Activated T-cell treated with anti-CD3 and anti-CD28 coated beads for 4 hours (primary cell): ENCODE measurements at places on chromosomes 16 and 17.

- no peak for DNase-seq
These were observed 617.0 kb upstream of the CDH5 start for GRCh38 chr16:65749506-65749905.

GRCh38 chr16:396605-397004, 394 bp upstream of the NME4 start:
- DNase-seq: no peak

DNA sequence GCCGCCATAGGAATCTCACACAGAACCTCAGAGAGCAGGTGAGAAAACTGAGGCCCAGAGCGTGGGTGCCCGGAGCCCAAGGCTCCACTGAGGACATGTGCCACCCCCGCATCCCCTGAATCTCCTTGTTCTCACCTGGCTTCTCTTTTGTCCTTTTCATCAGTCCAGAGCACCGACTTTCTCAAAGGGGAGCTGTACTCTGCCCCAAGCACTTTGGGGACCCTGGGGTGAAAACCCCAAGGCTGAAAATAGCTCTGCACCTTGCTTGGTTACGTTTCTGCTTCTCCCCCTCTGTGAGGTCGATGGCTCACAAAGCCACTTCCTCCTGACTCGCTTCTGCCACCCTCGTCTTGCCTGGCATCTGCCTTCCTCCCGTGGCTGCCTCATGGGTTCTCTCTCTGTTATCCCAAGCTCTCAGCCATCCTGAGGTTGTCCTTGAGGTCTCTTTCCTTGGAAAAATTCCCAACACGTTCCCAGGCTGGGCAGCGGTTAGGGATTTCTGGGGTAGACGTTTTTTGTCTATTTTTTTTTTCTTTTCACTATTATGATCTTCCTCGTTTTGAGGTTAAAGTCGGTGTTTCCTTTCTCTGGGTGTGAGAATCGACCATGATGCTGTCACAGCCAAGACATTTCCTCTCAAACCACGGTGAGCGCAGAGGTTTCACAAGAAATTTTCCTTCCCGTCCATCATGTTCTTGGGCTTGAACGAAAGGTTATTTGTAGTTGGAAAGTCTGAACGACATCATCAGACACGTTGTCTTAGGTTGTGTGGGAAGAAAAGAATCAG, 37.2 kb downstream of the IRF8 start:
- DNase-seq: peak; percentile 63

GRCh38 chr16:89266521-89267134, 49.1 kb downstream of the ZNF778 start:
- DNase-seq: no peak

- DNase-seq: no peak
These were observed 66.6 kb upstream of the CPHXL start for GRCh38 chr16:75792771-75793492.

DNA sequence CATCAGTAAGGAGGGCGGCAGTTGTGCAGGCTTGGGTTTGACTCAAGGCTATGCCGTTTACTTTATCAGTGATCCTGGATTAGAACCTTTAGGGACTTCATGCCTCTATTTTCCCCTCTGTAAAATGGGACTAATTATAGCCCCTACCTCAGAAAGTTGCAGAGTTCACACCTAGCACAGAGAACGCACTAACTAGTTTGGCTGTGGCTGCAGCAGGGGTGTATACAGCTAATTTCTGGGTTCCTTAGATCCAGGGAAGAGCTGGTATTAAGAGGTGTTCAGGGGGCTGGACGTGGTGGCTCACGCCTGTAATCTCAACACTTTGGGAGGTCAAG, 267.3 kb downstream of the CPPED1 start:
- no peak for DNase-seq

DNA sequence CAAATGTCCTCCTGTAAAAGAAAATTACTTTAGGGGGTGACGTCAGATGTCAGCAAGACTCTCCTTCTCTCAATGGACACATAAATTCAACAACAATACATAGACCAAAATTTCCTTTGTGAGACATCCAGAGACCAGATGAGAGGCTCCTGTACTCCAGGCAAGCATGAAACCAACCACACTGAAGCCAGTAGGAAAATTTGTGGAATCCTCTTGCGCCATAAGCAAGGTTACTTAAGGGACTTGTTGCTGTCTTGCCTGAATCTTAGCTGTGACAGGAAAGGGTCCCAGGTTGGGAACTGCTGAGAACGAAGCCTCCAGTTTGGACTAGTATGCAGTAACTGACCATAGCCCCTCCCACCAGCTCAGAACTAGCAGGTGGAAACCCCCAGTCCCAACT, 56.0 kb downstream of the CEP112 start:
- DNase-seq: no peak

DNA sequence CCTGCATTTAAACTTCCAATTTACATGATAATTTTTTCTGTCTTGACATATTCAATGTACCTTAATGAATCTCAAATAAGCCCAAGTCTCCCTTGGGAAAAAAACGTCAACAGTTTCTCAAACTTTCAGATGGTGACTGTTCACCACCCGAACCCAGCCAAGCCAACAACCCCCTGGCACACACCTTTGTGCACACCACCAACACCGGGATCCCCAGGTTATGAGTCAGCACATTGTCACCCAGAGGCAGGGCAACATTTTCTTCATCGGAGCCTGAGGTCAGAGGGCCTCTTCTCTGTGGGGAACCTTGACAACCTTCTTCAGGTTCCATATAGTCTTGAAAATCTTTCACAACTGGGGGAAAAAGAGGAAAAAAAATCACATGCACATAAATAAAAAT, 15.5 kb downstream of the DYNC1LI2 start:
- no peak for DNase-seq

DNA sequence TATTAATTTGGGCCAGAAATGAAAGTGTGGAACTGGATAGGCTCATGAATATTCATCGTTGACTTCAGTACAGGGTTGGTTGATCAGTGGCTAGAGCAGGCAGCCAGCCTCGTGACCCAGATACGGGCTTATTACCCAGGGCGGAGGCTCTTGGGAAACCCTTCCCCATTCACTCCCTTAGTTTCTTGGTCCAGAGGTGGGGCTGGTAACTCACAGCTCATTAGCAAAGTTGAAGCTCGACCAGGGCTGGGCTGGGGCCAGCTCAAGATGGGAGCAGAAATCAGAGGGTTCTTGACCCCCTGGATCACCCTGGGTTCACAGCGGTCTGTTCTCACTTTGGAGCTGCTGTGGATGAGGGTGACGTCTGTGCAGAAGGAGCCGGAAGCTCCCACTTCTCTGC, 44.6 kb upstream of the GSE1 start:
- DNase-seq: no peak

GRCh38 chr17:28552176-28552999, at the start of gene UNC119:
Gene UNC119 (minus strand): TSS chr17:28552624. CDS start chr17:28552557, 67 bp downstream.
- peak; percentile 67 for DNase-seq

DNA sequence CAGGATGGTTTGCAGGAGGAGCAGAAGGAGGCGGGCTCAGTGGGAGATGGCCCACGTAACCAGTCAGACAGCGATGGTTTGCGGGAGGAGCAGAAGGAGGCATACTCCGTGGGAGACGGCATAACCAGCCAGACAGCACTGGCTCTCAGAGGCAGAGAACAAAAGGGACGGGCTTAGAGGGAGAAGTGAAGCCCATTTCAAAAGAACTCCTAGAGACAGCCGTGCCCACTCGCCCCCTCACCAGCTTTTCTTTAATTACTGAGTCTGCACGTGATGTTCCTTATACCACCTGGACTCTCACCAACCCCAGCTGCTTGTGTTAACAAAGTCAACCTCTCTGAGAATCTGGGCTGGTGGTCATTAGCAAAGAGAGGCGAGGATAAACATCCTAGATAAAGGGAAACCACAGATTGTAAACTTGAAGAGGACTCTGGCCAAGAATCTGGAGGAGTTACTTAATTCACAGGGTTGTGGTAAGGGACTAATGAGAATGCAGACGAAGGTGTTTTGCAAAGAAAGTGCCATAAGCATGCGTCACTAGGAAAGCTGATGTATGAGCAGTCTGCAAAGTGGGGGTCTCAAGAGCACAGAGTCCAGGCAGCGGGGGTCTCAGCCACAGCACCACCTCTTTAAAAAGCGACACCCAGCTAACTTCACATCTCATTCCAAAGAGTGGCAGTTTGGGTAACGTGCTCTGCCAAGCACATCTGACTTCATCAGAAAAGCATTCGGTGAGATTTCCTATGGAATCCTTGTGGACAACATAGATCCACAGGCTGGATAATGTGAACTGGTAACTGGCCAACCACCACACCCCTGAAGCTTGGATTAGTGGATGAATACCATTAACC, 51.7 kb downstream of the NXN start:
- DNase-seq: no peak

DNA sequence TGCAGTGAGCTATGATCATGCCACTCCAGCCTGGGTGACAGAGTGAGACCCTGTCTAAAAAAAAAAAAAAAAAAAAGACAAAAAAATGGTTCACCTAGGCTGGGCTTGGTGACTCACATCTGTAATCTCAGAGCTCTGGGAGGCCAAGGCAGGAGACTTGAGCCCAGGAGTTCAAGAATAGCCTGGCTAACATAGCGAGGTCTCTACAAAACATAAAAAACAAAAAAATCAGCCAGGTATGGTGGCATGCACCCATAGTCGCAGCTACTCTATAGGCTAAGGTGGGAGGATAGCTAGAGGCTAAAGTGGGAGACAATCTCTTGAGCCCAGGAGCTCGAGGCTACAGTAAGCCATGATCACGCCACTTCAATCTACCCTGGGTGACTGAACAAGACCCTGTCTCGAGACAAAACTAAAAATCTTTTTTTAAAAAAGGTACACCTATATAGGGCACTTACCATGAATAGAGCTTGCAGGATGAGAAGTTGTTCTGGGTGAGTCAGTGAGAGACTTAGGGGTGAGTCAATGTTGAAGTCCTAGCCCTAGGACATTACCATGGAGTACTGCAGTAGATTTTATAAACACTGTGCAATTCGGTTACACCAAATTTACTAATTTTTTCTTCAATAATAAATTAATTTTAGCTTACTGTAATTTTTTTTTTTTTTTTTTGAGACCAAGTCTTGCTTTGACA, 19.0 kb downstream of the USP32 start:
- DNase-seq: no peak

DNA sequence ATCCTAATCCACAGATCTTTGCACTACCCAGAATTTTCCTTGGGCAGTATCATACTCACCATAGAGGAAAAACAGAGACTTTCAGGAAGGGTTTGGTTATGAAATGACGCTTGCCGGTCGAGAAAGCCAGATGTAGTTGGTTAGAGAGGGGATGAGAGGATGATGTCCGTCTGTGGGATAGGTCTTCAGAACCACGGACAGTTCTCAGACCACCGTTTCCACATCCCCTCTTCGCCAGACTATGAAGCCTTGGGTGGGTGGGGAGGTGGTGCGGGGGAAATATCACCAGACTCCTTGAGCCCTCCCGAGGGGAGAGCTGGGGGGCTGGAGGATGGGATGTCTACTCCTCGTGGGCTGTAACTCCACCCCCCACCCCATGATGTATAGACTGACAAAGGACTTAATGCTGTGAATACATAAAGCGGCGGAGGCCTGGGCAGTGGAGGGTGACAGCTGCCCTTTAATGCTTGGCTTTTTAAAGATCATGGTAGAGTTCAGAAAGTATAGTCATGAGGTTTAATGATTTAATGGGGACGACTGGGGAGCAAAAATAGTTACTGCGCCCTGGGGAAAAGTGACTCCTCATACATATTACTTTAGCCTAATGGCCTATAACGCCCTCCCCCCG, 96.6 kb downstream of the MRM1 start:
- DNase-seq: no peak
